ENCODE measurements at places on chromosomes 12 and 14.

DNA sequence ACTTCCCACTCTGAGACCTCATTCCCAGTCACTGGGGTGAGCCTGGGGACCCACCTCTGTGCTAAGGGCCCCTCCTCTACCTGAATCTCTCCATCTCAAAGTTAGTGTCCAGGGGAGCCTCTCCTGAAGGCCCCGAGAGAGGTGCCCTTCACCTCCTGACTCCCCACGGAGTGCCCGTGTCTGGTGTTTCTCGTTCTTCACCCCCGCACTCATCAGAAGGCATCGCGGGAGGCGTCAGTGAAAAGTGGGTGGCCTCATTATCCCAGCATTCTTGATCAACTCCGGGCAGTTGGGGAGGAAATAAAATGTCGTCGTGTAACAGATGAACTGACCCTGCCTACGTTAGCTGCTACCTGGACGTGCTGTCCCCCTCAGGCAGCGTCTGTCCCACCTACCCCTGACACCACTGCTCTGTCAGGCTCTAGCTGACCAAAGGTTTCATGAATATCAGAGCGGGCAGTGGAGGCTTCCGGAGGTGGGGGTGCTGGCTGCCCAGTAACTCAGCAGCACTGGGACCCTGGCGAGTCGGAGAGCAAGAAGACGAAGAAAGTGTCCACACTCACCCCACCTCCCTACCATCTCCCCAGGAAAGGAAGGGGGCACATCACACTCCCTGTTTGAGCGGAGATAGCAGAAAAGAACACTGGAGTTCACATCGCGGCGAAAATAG lies 102.9 kb downstream of the PIWIL1 start:
- DNase-seq = no peak

GRCh38 chr12:94178882-94179281 lies 30.5 kb downstream of the PLXNC1 start:
- no peak for DNase-seq

DNA sequence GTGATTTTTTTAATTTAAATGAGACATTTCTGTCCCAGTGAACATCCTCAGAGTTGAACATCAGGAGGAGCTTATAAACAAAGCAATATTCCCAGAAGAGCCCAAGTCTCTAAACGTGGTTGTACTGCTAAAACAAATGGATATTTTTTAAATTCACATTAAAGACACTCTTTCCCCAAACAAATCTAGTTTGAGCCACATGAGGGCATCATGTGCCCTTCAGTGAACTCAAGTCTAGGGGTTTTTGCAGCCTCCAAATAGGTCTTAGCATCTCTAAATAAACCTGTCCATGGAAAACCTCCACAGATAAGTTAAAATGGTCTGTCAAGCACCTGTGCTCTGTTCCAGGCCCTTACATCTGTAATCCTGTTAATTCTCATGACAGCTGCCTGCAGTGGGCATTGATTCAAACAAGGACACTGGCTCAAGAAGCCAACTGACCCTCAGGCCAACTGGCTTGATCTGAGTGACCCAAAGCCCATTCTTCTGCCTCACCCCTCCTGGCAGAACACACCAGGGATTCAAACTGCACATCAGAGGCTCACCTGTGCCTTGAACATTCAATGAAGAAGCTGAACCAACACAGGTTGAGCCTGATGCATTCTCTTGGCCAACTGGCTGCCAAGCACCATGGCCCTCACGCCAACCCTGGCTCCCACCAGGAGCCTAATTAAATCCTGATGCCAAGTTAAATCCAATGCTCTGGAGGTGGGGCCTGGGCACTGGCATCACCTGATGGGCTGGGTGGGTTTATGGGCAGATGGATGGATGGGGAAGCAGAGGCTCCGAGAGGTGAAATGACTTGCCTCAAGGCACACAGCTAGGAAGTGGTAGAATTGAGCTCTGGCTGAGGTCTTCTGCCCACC lies 8.6 kb downstream of the ISCU start:
- peak; percentile 42 for DNase-seq

GRCh38 chr12:103997286-103997900 lies 31.7 kb downstream of the TDG start:
- no peak for DNase-seq

DNA sequence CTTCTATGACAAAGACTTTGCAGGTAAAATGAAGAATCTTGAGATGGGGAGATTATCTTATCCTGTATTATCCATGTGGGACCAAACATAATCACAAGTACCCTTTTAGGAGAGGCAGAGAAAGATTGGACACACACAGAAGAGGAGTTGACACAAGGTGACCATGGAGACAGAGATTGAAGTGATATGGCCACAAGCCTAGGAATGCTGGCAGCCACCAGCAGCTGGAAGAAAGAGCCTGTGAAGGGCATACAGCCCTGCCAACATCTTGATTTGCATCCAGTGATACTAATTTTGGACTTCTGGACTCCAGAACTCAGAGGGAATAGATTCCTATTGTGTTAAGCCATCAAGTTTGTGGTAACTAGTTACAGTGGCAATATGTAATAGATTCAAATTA lies 78.1 kb downstream of the RPS29 start:
- DNase-seq = no peak

DNA sequence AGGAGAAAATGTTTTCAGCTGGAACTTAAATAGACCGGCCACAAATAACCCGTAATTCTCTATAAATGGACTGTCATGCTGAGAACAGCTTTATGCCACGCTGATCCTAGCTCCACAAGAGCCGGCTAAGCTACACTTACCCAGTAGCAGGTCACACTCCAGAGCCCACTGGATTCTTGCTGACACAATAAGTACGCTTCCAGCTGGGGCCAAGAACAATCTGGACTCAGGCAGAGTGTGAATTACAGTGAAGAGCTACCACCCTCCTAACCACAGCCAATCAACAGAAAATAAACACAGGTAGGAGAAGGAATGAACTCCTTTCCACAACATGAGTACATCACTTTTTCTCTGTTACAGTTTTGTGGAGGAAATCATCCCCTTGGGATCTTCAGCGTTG lies 531.3 kb downstream of the GALC start:
- no peak for DNase-seq

DNA sequence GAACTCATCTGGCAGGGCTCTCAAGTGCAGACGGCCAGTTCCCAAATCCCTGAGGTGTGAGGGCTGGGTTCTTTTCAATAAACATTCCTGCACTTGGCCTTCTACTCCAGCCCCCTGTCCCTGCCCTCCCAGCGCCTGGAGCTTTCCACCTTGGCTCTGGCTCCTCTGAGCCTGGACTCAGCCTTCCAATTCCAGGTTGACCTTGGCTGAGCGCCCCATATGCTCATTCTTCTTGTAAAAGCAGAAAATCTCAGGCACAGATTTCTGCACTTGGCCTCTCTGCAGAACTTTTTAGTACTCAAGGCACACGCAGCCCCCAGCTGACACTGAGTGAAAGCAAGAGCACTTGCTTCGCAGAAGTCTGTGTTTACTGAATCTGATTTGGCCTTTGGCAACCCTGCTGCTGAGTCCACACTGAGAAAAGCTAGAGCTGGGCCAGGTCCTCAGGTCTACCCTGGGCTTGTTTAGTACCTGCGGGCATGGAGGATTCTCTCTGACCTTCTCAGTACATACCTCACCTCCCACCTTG lies 222.7 kb downstream of the MSRB3 start:
- no peak for DNase-seq

- no peak for DNase-seq
Measured at GRCh38 chr14:33404054-33404453, 465.4 kb downstream of the NPAS3 start.

GRCh38 chr14:79420725-79421124 lies 790.6 kb downstream of the DIO2 start:
- no peak for DNase-seq

DNA sequence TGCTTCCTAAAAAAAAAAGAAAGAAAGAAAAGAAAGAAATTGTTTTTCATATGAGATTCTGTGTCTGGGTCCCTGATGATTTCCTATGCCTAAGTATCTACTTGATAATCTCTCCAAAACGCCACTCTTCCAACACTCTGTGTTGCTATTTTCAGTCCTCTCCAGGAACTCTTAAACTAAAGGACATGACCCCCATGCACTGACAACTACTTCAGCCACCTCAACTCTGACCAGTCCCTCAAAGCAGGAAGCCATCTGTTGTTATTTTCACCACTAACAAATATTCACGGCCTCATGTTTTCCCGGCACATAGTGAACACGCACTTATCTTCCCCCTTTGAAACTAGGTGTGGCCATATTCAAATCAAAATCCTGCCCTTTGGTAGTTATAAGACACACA lies 259.3 kb downstream of the PPFIA2 start:
- no peak for DNase-seq

- DNase-seq = no peak
Measured at GRCh38 chr12:41527062-41527461, 338.9 kb downstream of the PDZRN4 start.

DNA sequence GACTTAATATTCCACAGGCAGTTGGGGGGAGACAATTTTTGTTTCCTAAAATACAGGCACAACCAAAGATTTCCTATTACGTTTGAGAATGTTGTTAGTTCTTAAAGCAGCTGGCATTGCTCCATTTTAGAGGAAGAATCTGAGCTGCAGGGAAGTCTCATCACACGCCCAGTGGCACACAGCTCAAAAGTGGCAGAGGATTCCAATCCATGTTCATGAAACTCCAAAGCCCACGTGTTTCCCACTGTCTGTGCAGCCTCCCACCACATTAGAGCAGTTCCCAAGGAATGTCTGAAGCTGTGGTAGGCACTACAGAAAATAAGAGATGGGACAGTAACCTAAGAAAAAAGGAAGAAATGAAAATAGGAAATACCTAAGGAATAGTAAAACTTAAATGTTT lies 6.1 kb upstream of the IL26 start:
- no peak for DNase-seq

DNA sequence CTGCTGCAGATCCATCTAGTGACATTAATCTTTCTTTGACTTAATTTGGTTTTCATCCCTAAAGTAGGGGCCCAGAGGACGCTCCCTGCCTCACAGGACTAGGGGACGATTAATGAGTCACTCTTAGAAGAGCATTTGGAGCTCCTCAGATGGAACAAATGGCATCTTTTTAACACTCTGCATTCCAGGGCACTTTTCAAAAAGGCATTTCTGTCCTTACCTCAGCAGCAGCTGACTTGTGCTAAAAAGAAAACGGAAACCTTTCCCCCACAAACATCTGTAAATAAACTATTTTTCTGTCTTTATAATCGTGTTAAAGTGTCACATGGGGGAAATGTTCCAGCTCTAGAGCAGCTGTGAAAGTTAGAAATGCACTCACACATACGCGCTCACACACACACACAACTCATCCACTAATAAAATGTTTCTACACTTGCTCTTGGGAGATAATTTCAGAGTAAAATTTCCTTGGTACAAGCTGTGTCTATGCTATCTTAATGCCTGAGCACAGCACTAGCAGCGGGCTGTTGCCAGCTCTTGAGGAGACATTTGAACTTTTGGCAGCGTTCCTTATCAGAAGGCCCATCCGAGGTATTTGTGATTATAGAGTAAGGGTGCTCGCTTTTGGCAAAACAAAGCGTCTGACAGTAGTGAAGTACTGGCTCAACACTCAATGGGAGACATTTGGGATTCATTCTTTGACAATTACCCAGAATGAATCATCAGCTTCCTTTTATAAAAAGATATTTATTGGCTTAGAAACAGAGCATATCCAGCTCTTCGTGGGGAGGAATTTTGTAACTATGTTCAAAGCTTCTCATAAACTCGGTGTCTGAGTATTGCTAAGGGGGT lies 141.3 kb downstream of the PLXNC1 start:
- DNase-seq = no peak

- no peak for DNase-seq
Measured at GRCh38 chr12:107318556-107318805, 225.1 kb upstream of the CRY1 start.

- DNase-seq = no peak
Measured at GRCh38 chr14:54676812-54677708, 110.1 kb downstream of the SAMD4A start.

DNA sequence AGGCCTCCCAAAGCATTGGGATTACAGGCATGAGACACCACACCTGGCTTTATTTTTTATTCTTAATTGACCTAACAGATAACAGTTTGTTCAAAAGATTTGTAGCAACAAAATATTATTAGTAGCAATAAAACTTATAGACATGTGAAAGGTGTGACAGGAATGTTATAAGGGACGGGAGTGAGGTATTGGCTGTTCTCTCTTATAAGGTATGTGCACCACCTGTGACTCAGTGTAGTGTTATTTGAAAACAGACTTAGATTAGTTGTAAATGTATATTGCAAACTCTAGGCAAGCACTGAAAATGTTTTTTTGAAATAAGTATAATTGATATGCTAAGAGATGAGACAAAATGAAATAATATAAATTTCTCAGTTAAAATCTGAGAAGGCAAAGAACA lies 57.8 kb downstream of the KLRG1 start:
- no peak for DNase-seq

GRCh38 chr14:68523989-68524725 lies 268.7 kb downstream of the ZFP36L1 start:
- DNase-seq = no peak

DNA sequence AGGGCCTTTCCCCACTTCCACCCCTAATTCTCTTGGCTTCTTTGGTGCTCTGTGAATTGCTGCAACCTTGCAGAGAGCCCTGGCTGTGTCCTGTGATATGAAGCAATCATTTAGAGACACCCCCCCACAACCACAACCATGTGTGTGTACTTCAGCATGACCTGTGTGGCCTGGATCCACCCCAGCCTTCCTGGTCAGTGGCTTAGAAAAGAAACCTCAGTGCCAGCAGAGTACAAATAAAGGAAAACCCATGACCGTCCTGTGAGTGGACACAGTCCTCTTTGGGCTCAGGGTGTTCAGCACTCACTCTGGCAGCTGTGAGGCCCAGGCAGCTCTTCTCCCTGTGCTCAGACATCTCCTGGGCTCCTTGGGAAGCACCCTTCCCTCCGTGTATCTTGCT lies 206.6 kb upstream of the DIO3 start:
- no peak for DNase-seq

DNA sequence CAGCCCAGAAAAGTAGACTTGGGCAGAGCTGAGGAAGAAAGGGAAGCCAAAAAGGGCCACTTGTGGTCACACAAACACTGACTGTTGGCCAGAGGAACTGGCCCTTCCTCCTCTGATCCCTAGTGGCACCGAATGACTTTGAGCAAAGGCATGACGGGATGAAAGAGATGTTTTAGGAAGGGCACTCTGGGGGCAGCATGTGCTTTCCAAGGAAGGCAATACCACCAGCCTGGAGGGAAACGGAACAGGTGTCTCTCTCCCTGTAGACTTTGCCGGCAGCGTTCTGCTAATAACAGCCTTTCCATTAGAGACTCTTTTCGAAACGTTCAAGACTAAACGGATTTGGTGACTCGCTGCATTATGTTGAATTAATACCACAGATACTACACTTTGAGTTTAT lies 12.3 kb upstream of the FBXO21 start:
- no peak for DNase-seq

DNA sequence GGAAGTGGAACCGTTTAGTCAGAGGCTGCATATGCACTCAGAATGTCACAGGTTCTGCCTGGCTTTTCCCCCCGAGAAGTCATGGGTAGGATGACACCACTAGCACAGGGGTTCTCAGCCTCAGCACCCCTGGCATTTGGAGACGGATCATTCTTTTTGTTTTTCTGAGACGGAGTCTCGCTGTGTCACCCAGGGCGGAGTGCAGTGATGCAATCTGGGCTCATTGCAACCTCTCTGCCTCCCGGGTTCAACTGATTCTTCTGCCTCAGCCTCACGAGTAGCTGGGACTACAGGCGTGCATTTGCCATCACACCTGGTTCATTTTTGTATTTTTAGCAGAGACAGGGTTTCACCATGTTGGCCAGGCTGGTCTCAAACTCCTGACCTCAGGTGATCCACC lies 28.1 kb downstream of the BCL7A start:
- DNase-seq = no peak

- peak; percentile 81 for DNase-seq
Measured at GRCh38 chr14:87944987-87945604, 47.9 kb downstream of the GALC start.

GRCh38 chr14:78319887-78320635 lies 149.9 kb downstream of the NRXN3 start:
- DNase-seq = no peak

Measured in CD4-positive, CD25-positive, alpha-beta regulatory T cell (primary cell).